ENCODE measurements at places on chromosomes 1 and 21. TPM values are rescaled to one million over a fixed set of nuclear protein-coding genes. Genes with fewer than 3 reads are reported as not detected.

The CFHR4 gene
- not detected for total RNA-seq

The SMIM1 gene
- 2.7 TPM for total RNA-seq

The MEX3A gene
- 0.65 TPM for total RNA-seq

The C1QTNF12 gene
- total RNA-seq = 1.1 TPM

The OR2T35 gene
- total RNA-seq = not detected

The ZC3H12A gene
- total RNA-seq = 34.2 TPM

The CNN3 gene
- 294 TPM for total RNA-seq

The TARBP1 gene
- 17.7 TPM for total RNA-seq

The SERTAD4 gene
- total RNA-seq = 25.7 TPM

The NR5A2 gene
- total RNA-seq = 0.32 TPM

The LAPTM5 gene
- 0.97 TPM for total RNA-seq

The CYP4A11 gene
- total RNA-seq = not detected

The C1orf115 gene
- total RNA-seq = 0.49 TPM

The S100A7 gene
- total RNA-seq = not detected

The DYRK3 gene
- 29.2 TPM for total RNA-seq

The ANGPTL3 gene
- total RNA-seq = 0.12 TPM

The TDRD10 gene
- total RNA-seq = not detected

The ARL8A gene
- total RNA-seq = 35.9 TPM

The S100A8 gene
- not detected for total RNA-seq

The MACF1 gene
- 318 TPM for total RNA-seq

The MARK1 gene
- total RNA-seq = 3.5 TPM

The ATP5PF gene
- 18.2 TPM for total RNA-seq

The BNIPL gene
- 0.12 TPM for total RNA-seq

The BSND gene
- not detected for total RNA-seq

The RAB29 gene
- 37.2 TPM for total RNA-seq

The DRAXIN gene
- not detected for total RNA-seq

The SYF2 gene
- 21.3 TPM for total RNA-seq

The SETD4 gene
- 19.6 TPM for total RNA-seq

The ZYG11A gene
- 2.1 TPM for total RNA-seq

The C1orf74 gene
- 1.8 TPM for total RNA-seq

The LRRC38 gene
- under 0.01 TPM for total RNA-seq

Measured in hair follicle dermal papilla cell (primary cell).